ENCODE measurements at places on chromosomes 11 and 22.

- DNase-seq, result no peak
These were observed 13.0 kb upstream of the OR6A2 start for GRCh38 chr11:6812390-6813005.

DNA sequence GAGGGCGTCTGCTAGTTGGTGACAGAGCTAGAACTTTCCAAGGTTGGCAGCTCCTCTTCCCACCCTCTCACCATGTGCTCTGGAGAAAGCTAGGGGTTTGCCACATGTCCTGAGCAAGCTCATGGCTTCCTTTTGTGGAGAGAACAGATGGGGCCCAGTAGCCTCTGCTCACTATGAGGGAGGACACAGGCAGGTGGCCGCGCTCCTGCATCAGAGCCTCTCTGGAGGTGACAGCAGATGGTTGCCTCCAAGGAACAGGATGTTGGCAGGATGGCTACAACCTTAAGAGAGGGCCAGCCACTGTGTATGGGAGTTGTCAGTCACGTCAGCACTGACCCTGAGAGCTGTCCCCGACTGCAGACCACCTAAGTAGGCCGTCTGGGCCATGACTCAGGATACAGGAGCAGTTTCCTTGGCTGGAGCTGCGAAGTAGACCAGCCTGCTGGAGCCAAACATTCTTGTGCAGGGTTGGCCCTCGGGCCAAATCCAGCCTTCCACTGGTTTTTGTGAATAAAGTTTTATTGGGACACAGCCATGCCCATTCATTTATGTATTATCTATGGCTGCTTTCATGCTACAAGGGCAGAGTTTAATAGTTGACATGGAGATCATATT is 28.0 kb downstream of the SGSM1 start:
- DNase-seq, result no peak

GRCh38 chr11:60513496-60514460 is 1.4 kb upstream of the MS4A13 start:
- DNase-seq, result no peak

GRCh38 chr11:24356501-24356900 is 140.4 kb upstream of the LUZP2 start:
- DNase-seq, result no peak

GRCh38 chr11:30815619-30816018 is 229.5 kb upstream of the MPPED2 start:
- DNase-seq, result no peak

- no peak for DNase-seq
These were observed 50.2 kb downstream of the EMSY start for GRCh38 chr11:76495019-76495418.

GRCh38 chr11:9601037-9601875 is 27.8 kb downstream of the WEE1 start:
- DNase-seq, result no peak

DNA sequence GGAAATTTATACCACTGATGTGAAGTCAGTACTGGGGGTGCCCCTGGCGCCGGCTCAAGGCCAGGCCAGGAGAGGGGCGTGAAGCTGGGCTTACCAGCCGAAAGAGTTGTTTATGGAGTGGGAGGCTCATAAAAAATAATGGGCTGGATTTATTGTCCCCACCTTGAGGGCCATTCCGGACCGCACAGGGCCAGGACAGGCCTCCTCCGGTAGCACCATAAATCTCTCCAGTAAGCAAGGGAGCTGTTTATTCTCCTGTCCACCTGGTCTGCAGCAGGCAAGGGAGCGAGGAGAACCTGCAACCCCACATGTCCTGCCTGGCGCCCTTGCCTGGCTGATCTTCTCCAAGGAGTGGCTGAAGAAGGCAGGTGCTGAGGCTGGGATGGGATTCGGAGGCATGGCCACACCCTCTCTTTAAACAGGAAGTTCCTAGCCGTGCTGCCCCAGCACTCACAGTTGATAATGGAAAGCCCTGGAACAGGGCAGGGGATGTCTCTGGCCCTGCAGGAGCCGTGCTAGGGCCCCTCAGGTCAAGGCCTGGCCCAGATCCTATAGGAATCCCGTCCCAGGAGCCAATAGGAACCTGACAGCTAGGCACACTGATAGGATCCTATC is 65.1 kb downstream of the SCUBE1 start:
- DNase-seq, result no peak

GRCh38 chr22:38240734-38241252 is 32.0 kb downstream of the TMEM184B start:
- DNase-seq, result no peak

DNA sequence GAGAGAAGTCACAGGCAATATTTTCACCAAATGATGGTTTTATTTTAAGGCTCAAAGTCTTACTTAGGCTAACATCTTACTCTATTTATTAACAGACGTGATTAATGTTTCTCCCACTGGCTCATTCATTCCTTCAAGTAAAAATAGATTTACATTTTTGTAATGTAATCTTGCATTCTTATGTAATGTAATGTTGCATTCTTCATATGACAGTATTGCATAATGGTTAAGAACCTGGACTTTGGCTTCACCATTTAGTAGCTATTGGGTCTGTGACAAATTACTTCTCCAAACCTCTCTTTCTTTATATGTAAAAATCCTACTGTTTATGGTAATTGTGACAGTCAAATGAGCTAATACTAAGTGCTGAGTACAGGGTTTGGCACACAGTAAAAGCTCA is 3.3 kb upstream of the DIXDC1 start:
- DNase-seq, result no peak

GRCh38 chr11:35415487-35415886 is 3.9 kb downstream of the SLC1A2 start:
- DNase-seq, result no peak

GRCh38 chr22:42439821-42440674 is 7.8 kb upstream of the NFAM1 start:
- DNase-seq, result no peak

- no peak for DNase-seq
These were observed 63.3 kb upstream of the SUSD2 start for GRCh38 chr22:24117942-24118341.

DNA sequence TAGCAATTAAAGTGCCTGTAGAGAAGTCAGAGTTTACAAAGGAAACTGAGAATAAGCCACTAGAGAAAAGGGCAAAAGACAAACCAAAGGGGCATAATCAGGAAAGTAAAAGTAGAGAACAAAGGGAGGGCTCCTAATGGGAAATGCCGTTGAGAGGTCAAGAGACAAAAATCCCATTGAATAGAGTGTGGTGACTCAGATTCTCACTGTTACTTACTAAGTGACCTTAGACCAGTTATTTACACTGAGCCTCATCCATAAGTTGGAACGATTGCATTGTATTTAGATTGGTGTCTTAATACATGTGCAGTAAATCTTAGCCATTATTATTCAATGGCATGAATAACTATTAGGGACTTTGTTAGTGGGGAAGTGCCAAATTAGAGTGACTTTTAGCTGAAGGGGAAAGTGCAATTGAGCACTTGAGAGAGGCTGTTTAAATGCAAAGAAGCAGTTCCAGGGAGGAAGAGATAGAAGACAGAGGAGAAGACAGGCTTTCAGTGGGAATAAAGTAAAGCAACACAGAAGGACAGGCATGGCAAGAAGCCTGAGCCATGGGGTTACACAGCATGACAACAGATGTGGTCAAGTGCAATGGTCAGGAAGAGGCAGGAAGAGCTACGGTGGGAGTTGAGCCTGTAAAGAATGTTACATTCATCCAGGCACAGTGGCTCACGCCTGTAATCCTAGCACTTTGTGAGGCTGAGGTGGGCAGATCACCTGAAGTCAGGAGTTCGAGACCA is 82.6 kb downstream of the UBASH3B start:
- no peak for DNase-seq

- no peak for DNase-seq
These were observed 104.2 kb upstream of the HSD17B12 start for GRCh38 chr11:43576320-43576802.

DNA sequence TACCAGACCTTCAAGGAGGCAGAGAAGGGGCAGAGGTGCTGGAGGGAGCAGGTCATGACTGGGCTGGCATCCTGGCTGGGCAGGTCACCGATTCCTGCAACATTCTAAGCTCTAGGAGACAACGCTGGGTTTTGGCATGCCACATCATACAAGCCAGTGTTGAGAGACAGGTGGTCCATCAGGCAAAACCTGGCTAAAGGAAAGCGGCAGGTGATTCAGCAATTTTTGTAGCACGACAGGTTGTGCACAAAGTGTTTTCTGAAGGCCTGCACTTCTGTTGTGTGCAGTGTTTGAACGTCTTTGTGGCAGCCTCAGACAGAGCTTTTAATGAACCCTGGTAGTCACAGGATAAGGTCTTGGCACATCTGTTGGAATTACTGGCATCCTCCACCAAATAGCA is 69.9 kb upstream of the BID start:
- DNase-seq, result no peak

- DNase-seq, result no peak
These were observed 111.5 kb upstream of the CSNK2A3 start for GRCh38 chr11:11464555-11464954.

DNA sequence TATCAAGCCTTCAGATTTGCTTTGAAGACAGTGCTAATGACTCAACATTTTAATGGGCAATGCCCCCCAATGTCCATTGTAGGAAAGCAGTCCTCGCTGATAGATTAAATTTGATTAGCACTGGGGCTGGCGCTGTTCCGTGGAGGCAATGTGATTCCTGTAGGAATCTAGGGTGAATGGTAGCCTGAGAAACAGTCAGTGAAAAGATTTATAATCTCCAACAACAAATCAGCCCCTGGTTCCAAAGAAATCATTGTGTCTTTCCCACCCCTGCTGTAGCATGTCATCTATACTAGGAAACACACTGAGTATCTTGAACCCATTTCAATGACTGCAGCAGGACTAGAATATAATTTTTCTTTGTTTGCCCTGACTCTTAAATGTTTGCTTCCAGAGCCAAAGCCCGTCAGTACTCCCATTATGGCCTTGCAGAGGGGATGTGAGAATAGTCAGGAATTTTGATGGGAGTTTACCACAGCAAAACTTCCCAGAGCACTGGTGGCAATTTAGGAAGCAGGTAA is 36.1 kb downstream of the MPPED2 start:
- no peak for DNase-seq

DNA sequence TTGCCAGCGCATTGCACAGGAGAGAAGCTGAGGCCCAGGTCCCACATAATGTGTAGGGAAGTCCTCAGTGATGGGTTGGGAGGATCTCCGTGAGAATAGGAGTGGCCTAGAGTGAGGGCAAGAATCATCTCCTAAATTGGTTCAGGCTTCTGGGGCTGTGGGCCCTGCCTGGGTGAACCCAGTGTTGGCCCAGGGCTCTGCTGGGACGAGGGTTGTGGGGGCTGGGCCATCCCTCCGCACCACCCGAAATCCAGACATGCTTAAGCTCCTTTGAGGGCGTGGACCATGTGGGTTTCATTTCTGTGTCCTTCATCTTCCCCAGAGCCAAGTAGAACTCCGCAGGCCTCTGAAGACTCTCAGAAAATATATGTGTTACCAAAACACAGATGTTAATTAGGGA is 3.7 kb downstream of the MICALL1 start:
- DNase-seq, result no peak

DNA sequence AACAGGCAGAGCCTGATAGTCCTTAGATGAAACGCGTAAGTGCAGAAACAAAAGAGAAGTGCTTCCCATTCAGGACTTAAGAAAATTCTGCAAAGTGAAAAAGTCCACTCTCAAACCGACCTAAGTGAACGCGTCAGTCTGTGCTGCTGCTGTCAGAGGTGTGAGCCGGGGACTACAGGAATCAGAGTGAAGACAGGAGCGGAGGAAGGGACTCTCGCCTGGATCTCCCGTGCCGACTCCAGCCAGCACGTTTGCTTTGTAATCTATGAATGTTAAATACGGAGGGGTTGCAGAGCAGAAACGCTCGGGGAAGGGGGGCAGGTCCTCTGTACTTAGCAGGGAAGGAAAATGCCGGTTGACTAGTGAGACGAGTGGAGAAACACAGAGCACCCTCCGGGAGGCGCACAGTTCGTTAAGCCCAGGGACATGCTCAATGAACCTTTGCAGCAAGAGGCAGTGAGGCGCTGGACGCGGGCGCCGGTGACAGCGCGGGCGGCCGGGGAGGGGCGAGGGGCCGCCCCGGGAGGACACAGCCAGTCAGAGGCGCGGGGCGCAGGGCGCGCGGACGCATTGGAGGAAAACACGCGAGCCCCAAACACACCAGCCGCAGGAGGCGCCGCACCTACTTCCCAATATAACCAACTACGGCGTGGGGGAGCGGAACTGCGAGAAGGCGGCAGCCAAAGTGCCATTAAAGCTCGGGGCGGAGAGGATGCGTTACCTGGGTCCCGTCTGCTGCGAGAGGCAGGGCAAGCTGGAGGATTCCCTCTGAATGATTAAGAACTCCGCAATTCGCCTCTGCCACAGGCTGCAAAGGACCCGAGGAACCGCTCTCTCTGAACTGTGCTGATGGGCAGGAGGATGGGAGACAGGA is at the start of gene CNTN5:
CNTN5 (plus strand) TSS at position 598 of the 874 bp plus-strand sequence.
- DNase-seq, result no peak

DNA sequence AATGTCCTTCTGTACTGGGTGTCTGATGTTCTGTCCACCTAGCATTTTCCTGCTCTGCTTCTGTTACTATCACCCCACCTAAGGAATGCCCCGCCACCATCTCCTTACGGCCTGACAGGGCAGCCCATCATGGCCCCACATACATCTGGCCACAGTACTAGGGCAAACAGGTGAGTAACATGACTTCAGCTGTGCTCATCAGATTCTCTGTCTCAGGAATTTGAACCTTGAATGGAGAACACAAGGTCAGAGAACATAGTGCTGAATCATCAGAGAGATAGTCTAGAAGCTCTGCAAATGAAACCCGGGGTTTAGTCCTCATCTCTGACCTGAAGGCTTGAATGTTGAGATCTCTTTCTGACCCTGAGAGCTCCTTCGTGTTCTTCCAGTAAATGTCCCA is 32.4 kb downstream of the ZC3H12C start:
- DNase-seq, result no peak

- no peak for DNase-seq
These were observed 21.3 kb upstream of the CWF19L2 start for GRCh38 chr11:107478922-107479321.

GRCh38 chr11:17504330-17505107 is 27.9 kb upstream of the ABCC8 start:
- DNase-seq, result peak; percentile 33

DNA sequence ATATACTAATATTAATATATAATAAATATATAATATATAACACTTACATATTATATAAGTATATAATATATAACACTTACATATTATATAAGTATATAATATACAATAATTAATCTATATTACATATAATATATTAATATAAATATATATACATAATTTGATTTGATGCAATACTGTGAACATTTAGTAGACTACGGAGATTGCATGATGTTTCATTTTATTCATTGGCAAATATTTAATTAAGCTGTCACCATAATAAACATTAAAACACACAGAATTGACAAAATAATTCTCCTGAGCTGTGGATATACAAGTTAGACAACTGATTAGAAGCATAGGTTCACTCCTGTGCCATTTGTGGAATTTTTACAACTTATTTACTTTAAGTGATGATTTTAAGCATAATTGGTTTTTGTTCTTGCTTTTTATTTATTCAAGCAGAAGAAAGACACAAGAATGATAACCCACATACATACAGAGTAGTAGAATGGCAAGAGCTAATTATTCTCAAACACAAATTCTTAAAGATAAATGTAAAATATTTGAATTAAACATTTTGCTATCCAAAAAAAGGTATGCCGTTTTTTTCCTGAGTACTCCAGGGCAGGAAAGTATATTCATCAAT is 65.8 kb upstream of the TOP3B start:
- no peak for DNase-seq
